GM19239 (cell line): ENCODE measurements at places on chromosomes 11 and 22.

- DNase-seq, result no peak
Observed at GRCh38 chr11:1939006-1939625, 8.0 kb upstream of the MRPL23 start.

- DNase-seq, result no peak
Observed at GRCh38 chr11:119964136-119965025, 173.5 kb downstream of the TRIM29 start.

DNA sequence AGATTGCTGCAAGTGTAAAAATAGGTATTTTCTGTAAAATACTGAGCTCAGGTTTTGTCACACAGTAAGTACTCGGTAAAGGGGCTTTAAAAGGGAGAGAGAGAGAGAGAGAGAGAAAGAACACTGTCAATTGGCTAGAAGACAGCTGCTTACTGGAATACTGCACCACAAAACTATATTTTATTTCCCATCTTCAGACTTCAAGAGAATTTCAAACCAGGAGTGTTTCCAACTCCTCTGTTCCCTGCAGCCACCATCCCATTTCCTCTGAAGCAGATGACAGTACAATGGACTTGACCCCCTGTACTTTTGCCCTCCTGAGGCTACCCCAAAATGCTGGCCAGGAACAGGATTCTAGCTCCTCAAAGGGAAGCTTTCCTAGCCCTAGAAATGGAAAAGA lies 89.7 kb downstream of the RELT start:
- no peak for DNase-seq

DNA sequence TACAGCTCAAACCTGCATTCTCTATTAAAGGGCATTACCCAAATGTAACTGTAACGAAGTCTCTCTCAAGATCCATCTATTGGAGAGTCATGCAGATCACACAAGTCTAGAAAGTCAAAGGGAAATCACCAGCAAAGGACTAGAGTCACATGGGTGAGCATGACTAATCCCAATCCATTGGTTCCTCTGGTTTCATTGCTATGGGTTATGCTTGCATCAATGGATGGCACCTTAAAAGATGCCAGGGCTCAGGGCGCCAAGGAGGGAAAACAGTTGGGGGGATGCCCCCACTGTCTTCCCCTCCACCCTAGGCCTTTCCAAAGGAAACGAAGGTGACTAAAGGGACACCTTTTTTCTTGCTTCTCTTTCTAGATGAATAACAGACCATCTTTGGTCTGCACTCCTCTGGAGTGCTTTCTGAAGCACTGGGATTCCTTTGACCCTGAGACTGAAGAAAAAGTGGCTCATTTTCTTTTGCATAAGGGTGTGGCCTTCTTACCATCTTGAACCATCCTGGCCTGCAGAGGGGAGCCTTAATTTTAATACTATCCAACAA lies 8.1 kb downstream of the NXPE4 start:
- DNase-seq, result no peak

DNA sequence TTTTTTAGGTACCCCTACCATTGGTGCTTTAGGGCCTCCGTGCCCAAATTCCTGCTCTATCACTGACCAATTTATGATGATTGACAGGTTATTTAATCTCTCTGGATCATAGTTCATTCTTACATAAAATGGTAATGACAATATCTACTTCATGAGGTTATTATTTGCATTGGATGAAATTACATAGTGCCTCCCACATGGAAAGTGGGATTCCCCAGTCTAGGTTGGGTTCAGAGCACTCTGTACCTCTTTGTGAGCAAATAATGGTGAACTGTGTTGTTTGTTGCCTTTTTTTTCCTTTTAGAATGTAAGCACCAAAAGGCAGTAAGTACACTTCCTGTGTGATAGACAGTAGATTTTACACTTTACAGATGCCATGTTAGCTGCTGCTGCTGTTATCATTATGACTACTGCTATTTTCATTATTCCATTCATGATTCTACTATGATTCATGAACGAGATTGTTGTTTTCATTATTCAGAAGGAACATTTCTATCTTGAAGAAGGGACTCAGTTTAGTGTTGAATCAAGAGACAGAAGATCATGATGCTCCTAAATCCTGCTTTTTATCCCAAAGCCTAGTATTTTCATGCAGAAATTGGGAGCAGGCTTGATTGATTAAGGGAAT lies 100.8 kb downstream of the ALX4 start:
- no peak for DNase-seq

DNA sequence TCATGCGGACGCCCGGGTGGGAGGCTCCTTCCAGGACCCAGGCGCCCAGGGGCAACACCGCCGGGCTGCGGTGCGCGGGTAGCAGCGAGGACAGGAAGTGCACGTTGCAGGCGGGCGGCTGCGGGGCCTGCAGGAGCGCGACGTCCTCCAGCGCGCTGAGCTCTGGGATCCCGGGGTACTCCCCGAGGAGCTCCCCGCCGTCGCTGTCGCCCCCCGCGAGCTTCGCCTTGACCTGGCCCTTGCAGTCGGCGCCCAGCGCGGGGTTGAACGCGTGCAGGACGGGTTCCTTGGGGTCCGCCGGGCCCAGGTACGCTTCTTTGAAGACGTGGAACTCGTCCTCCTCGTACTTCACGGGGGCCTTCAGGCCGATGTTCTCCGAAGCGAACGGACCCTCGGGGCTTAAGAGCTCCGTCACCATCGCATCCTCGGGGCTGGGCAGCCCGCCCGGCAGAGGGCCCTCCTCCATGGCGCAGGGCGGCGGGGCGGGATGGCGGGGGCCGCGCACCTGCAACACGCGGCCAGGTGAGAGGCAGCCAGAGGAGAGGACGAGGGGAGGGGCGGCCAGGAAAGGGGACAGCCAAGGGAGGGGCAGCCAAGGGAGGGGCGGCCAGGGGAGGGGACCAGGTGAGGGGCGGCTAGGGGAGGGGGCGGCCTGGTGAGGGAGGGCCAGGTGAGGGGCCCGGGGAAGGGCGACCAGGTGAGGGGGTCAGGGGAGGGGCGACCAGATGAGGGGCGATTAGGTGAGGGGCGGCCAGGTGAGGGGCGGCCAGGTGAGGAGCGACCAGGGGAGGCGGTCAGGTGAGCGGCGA lies 921 bp downstream of the TESMIN start:
- DNase-seq, result no peak

GRCh38 chr11:33310720-33311500 lies 53.7 kb downstream of the HIPK3 start:
- DNase-seq, result no peak

DNA sequence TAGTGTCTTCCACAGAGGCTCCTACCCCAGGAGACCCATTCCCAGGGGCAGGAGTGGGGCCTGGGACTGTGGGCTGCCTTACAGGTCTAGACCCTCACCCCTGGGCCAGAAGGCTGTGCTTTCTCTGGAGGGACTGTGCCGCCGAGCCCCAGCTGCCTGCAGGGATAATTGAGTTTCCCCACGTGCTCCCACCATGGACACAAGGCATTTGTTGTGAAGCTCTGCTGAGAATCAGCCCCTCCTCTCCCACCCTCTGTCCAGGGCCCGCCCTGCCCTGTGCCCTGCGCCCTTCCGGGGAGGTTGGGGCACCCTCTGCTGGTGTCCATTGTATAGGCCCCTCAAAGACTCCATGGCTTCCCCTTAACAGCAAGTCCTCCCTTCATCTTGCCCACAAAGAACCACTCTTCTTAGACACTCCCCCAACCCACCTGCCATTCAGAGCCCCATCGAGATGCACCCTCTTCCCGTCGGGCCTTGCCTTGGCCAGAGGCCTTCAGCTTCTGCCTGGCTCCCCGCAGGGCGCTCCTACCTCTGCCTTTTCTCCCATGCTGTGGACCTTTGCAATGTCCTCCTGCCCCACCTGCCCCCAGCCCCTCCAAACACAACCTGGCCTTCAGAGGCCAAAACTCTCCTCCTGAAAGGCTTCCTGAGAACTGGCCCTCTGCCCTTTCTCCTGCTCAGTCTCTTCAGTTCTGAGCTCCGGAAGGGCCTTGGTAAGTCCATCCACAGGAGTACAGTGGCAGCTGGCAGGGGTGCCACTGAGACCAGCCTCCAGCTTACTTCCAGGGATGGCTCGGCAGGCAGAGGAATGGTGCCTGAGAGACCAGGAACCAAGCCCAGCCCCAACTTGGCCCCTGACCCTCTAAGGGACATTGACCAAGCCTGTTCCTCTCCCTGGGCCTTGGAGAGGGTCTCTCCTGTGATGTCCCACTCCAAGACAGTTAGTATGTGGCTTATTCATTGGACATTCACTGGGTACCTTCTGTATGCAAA lies 22.4 kb downstream of the DUSP8 start:
- no peak for DNase-seq

- no peak for DNase-seq
Observed at GRCh38 chr11:112017538-112017937, 7.7 kb upstream of the DLAT start.

DNA sequence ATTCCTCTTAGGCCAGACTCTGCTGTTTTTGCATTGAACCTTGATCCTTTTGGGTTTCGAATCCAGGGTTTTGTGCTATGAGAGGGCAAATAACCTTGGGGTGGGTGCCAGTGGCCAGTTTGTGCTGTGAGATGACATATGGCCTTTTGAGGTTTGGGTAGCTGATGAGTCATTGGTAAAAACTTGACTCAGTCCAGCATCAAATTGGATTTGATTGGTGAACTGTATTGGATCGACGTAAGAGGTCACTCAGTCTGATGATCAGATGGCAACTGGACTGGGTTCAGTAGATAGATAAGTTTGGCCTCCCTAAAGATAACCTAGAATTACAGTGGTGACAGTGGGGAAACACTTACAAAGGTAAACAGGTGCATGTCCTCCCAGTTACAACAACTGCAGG lies 41.0 kb upstream of the XKR3 start:
- no peak for DNase-seq

- DNase-seq, result no peak
Observed at GRCh38 chr11:74676596-74676995, 54.6 kb downstream of the CHRDL2 start.

DNA sequence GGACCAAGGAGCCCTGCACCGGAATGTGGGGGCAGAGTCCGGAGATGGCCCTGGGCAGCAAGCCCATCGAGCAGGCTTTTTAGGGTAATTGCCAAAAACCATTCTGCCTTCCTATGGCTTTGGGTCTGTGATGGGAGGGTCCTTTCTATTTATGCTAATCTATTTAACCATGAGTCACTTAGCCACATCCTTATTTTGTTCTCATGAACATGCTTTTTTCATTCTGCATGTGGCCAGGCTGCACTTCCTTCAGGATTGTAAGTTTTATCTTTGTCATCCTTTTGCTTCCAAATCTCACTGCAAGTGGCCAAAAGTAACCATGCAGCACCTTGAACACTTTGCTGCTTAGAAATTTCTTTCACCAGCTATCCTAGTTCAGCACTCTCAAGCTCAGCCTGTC lies 88.3 kb downstream of the EFCAB6 start:
- no peak for DNase-seq

- no peak for DNase-seq
Observed at GRCh38 chr11:18270102-18270501, 4.0 kb downstream of the SAA1 start.

GRCh38 chr22:49907807-49908206 lies 10.4 kb downstream of the ALG12 start:
- no peak for DNase-seq

DNA sequence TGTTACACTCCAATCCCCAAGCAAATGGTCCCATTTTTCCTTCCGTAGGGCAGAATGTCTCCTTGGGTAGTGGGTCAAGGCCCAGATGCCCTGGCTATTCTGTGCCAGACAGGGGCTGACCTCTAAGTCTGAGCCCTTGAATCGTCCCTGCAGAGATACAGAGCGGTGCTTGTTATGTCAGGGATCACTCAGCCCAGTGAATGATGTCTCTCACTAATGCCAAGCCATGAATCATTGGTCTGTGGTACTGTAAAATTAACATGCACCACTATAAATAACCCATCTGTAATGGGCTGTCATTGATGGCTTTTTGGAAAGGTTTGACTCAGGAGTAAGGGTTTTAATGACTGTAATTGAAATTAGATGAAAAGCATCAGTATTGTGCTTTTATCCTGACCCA lies 35.3 kb upstream of the KIRREL3 start:
- no peak for DNase-seq

- no peak for DNase-seq
Observed at GRCh38 chr11:20015101-20015500, 145.2 kb downstream of the DBX1 start.

GRCh38 chr11:102237096-102237735 lies 80.1 kb upstream of the BIRC3 start:
- DNase-seq, result no peak

GRCh38 chr11:45930951-45931570 lies 8.6 kb downstream of the LARGE2 start:
- DNase-seq, result no peak

GRCh38 chr11:123504401-123504800 lies 74.3 kb downstream of the GRAMD1B start:
- DNase-seq, result no peak

GRCh38 chr11:115806056-115806455 lies 301.8 kb upstream of the CADM1 start:
- no peak for DNase-seq

DNA sequence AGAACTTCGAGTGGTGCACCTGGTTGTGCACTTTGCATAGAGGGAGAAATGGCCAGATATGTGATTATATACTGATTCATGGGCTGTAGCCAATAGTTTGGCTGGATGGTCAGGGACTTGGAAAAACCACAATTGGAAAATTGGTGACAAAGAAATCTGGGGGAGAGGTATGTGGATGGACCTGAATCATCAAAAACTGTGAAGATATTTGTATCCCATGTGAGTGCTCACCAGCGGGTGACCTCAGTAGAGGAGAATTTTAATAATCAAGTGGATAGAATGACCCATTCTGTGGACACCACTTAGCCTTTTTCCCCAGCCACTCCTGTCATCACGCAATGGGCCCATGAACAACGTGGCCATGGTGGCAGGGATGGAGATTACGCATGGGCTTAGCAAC lies 48.0 kb upstream of the NARS2 start:
- no peak for DNase-seq

GRCh38 chr22:32677876-32678275 lies 123.6 kb upstream of the TIMP3 start:
- DNase-seq, result no peak

DNA sequence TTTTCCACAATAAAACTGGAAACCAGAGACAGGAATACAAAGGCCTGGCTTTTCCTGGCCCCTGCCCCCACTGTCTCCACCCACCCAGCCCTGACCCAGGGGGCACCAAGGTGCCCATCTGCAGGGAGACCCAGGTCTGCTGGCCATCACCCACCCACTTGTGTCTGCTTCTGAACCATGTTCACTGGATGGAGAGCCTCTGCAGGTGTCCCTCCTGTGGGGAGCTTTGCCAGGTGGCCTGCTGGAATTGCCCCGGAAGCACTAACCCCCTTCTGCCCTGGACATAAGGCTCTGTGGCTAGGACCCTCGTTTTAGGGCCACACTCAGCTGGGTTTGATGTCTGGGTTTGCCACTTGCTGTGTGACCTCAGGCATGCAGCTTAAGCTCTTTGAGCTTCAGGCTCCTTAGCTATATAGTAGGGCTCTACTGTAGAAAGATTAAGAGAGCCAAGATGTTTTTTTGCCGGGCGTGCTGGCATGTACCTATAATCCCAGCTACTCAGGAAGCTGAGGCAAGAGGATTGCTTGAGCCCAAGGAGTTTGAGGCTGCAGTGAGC lies 3.9 kb downstream of the SCARF2 start:
- DNase-seq, result no peak

- no peak for DNase-seq
Observed at GRCh38 chr11:43649501-43649900, 31.0 kb upstream of the HSD17B12 start.

- no peak for DNase-seq
Observed at GRCh38 chr11:78179459-78180071, 8.9 kb downstream of the KCTD21 start.
